Stimulated activated CD4-positive, alpha-beta T cell treated with anti-CD3 and anti-CD28 coated beads, Interleukin-15, amount 100 ng/mL, for 48 hours (primary cell): ENCODE measurements at places on chromosomes 3 and 15.

- DNase-seq, result no peak
These were observed 4.4 kb downstream of the NR2F2 start for GRCh38 chr15:96334705-96335410.

DNA sequence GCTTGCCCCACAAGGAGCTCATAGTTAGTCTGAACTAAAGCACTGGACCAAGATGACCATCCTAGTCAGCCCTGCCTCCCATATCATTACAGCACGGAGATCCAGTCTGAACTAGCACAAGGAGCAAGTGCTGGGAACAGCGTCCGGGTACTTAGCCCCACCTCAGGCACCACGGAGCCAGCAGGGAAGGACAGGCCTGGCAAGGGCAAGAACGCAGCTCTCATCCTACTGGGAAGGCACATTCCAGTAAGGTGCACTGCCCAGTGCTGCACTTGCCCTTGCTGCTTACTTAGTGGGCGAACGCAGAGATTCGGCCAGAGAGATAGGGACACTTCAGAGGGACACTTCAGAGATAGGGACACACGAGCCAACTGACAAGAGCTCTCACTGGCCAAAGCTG, 27.6 kb downstream of the SEC61A1 start:
- no peak for DNase-seq

DNA sequence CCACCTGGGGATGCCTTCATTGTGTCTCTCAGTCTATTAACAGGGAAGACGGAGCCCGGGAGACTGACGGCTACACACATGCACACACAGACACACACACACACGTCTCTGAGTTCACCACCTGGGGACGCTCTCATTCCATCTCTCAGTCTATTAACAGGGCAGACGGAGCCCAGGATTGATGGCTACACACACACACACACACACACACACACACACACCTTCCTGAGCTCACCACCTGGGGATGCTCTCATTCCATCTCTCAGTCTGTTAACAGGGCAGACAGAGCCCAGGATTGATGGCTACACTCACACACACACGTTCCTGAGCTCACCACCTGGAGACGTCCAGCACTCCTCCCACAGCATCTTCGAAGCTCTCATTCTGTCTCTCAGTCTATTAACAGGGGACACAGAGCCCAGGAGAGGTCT, 143.9 kb downstream of the OR4M2 start:
- no peak for DNase-seq

- DNase-seq, result no peak
These were observed 8.0 kb upstream of the PXK start for GRCh38 chr3:58324391-58325390.

DNA sequence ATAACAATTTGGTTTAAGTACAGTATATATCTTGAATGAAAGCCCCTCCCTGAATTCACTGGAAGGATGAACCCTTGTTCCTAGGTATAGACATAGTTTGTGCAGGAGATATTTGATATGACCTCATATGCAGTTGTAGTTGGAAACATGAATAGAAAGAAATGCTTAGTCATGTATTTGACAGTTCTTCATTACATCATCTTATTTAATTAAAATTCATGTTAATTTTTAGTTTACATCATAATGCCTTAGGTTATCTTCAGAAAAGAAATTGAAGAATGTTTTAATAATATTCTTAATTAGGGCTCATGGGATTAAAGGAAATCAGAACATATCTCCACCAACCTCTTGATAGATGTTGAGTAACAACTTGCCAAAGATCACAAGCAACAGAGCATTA, 19.2 kb downstream of the SLC2A2 start:
- no peak for DNase-seq

DNA sequence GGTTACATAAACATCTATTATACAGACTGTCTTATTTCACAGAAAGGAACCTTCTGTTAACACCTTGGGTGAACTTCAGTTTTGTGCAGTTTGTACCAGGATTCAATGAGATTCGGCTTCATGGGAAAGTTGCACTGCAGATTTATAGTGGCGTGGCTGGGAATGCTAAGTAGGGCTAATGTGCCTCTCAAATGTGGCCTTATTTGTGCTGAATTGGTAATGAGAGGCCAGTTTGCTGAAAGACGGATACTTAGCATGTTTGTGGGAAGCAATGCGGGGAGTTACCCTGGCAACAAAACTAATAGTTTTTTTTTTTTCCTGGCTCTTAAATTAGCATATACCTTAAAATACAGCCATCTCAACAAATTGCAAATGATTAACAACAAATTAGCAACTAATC, 28.6 kb upstream of the CEMIP start:
- DNase-seq, result no peak

- DNase-seq, result no peak
These were observed 349.9 kb downstream of the NLGN1 start for GRCh38 chr3:173747427-173747826.

- DNase-seq, result no peak
These were observed 40.1 kb downstream of the FLNB start for GRCh38 chr3:58048301-58048700.

DNA sequence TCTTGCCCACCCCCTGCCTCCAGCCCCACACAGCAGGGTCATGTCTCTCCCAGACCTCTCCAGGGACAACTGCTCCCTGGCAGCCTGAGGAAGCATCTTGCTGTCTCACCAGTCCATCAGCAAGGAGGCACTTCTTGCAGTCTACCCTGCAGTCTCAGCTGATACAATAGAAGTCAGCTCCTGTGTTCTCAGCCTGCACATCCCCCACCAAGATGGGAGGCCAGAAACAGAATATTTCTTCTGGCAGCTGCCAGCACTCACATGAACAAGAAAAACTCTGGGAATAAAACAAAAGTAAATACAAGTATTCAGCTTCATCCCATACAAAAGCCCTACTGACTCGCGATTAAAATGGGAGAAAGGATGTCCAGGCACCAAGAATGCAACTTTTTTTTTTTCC, 457.4 kb upstream of the PROK2 start:
- DNase-seq, result no peak

DNA sequence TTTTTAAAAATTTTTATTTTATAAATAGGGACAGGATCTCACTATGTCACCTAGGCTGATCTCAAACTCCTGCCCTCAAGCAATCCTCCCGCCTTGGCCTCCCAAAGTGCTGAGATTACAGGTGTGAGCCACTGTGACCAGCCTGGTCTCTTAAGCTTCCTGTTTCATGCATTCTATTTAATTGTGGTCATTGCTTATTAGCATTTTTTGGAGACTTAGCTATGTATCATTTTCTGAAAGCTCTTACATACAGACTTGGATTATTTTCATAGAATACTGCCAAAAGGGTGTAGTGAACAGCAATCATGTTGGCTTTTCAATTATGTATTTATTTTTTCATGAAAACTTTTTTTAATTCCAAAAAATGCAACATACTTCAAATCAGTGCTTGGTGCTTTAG, 51.5 kb upstream of the DCUN1D1 start:
- DNase-seq, result no peak

GRCh38 chr15:74788042-74788682, 6.3 kb downstream of the CSK start:
- DNase-seq, result no peak

- DNase-seq, result no peak
These were observed 52.1 kb downstream of the TGFBR2 start for GRCh38 chr3:30658328-30659052.

DNA sequence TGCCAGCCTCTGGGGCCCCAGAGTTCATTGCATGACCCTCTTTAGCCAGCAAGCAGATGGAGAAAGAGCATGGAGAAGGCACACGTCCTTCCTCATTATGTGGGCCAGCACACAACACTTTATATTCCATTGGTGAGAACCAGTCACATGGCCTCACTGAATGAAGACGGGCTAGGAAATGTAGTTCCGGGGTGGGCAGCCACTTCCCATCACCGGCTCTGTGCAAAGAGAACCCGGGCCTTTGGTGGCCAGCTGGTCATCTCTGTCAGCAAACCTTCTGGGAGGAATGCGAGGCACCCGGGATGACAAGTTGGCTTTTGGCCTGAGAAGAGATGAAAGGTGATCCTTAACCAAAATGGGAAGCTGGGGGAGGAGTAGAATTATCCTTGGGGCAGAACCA, 90.2 kb upstream of the VGLL4 start:
- DNase-seq, result no peak

- DNase-seq, result peak; percentile 29
These were observed 1.4 kb downstream of the ATOSA start for GRCh38 chr15:52677593-52678467.

DNA sequence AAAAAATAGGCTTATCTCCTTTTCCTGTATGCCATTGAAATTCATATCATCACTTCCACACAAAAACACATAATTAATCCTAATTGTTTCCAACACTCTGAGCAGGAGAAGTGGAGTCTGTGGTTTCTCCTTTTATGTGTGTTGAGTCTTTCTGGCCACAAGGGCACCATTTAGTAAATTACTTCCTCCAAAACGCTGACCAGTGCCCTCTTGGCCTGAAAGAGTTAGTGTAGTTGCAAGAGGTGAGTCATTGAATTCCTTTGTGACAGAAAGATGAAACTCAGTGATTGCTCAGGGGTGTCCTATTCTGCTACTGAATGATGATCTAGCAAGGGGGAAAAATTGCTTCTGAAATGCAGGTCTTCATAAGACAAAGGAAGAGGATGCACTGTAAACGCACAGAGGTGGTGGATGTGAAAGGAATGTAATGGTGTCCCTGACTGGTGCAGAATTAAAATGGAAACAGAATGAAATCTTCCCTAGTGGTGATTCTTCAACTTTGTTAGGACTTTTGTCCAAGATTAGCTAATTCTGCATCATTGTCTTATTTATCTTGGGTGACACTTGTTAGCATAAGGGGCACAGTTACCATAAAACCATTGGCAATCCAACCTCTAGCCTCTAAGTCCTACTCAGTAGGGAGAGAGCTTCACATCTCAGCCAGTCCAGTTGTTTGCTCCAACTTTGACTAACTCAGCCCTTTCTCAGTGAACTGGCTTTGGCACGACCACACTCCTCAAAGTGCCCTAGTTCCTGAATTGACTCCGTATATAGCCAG, 208.4 kb upstream of the NANOGP8 start:
- DNase-seq, result no peak

DNA sequence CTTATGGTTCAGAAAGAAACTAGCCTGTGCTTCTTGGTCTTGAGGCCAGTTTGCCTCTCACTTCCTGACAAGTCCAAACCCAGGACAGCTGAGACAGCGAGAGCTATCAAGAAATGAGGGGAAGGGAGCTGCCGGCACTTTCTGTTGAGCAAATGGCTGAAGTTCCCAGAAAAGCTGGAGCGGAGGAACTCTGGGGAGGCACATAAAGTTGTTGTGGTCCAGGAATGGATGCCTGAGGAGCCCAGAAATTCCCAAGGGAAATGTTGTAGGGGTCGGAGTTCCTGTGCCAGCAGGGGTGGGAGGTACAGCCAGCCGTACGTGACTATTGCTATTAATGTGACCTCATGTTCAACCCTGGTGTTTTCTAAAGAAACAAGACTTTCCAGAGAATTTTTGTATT, 98.8 kb upstream of the TNFAIP8L3 start:
- DNase-seq, result no peak

GRCh38 chr15:29784413-29784812, 37.9 kb downstream of the TJP1 start:
- DNase-seq, result no peak

DNA sequence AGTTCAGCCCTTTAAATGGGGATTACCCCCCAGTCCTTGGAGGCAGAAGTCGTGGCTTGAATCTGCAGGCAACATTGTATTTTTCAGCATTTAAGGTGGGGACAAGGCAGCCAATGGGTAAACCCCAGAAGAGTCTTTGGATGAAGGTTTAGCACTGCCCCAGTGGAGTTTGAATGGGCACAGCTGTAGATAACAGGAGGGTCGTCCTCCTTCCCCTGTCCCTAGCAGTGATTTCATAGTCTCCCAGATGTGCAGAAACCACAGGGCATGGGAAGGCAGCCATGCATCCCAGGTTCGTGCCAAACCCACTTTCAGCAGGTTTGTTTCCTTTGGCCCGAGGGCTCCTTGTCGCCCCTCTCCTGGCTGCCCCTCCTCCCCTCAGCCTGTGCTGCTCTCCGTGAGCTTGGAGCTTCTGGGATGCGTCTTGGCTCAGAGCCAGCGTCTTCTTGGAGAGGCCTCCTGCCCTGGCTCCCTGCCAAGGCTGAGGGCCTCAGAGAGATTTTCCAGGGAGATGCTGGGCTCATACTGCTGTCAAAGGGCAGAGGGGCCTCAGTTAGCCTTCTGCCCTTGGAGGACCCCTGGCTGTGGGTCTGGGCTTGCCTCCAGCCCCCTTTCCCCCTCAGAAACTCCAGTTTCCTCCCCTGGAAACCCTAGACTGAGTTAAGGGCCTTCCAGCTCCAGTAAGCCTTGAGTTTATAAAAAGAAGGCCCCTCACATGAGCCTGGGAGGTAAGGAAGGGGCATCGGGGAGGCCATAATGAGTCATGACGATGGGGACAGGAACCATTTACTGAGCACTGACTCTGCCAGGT, 48.9 kb upstream of the POLG start:
- no peak for DNase-seq

DNA sequence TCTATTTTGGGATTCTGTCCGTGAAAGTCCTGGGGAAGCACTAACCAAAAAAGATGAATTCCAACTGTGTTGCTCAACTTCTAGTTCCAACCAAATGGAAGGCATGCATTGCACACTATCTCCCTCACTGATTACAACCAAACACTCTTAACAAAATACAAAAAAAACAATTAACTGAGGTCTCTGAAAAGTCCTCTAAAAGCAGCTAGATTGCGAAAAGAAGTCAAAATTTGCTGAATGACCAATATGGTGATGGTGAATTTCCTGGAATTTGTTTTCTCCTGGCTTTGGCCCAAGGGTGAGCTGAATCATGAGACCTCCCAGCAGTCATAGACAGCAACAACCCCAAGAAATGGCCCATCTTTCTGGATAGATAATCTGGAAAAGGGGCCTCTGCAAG, 28.3 kb downstream of the CYP19A1 start:
- no peak for DNase-seq

DNA sequence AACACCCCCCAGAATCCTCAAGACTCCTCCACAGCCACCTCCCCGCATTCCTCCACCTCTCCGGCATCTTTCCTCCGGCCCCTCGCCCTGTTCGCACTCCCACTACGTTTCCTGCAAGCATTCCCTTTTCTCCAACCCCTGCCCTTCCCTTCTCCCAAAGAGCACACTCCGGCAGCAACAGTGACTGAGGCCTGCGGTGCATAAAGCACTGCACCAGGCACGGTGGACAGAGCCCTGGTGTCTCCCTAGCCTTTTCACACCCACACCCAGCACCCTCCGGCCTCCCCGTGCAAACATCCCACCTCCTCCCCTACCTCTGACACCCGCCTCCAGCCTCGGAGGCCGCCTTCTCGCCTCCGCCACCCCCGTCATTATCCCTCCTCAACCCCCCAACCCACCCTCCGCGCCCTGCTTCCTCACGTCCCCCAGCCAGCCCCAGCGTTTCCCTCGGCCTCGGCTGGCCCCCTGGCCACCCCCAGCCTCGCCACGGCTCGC, 577 bp downstream of the ZNF148 start:
- no peak for DNase-seq
